ENCODE measurements at places on chromosomes 16 and 17.

DNA sequence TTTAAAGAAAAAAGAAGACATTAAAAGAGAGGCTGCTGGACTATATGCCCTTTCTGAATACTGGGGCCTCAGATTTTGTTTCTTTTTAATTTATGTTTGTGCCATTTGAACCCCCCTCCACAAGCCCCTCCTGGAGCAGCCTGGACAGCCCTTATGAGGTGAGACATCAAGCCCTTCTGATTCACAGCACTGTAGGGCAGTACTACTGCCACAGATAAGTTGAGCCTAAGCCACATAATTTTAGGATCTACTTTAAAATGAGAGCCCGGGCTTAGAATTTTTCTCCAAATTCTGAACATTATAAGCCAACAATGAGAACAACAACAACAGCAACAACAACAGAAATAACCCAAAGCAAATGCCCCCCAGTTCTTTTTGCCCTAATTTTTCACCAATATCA is 256.9 kb upstream of the SALL1 start:
- no peak for DNase-seq

DNA sequence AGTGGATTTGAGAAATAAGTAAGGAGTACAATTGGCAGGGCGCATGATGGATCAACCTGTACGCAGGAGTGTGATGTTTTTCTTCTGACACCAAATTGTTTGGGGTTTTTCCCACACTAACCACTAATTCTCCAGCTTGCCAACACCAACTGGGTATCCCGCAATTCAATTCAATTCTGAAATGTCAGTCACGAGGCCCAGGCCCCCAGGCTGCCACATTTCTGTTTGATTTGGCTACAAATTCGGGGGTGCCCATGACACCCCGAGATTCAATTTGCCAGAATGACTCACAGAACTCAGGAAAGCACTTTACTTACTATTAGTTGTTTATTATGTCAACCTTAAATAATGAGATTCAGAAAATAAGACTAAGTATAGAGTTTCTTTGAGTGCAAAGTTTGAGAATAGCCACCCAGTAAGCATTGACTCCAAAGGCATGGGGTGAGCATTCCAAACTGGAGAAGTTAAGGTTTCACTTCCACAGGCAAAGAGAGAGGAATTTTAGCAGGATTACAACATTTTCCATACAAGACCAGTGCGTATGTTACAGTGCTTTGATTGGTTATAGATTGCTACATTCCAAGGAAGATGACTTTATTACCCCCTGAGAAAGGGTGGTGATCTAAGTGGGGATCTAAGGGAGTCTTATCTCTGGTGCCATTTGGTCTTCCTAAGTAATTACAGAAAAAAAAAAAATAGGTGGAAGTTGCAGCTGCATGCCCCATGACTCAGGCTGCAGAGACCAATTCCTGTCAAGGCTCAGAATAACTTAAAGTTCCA is 11.5 kb downstream of the SLC46A1 start:
- no peak for DNase-seq

DNA sequence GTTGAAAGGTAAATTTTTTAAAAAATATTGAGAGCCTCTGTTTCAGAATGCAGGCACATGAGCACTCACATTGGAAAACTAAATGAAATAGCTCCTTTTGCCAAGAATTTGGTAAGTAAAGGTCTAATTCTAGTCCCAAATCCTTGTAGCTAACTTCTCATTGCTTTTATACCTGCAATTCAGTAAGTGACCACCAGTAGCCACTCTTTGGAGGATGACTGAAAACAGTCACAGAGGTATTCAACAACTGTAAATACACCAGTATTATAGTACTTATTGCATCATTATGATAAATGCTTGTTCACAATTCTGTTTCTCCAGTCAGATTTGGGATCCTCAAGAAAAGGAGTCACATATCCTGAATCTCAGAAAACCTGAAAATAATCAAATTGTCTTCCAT is 562.4 kb upstream of the CDH11 start:
- no peak for DNase-seq

GRCh38 chr16:55592306-55592705 is 25.8 kb downstream of the CAPNS2 start:
- no peak for DNase-seq

DNA sequence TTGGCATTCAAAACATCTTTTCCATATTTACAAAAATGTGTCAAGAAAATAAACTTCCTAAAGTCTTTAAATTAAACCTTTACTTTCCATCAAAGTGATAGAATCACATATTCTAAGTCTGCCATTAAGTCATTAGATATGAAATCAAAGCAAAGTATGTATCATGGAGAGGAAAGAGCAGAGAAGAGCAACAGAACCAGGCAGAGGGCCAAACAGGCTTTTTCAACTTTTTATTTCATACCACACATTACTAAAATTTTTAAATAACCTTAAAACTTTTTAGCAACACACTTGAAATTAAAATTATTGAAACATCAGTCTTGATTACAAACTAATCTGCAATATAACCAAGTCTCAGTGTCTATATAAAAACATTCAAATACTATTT is 13.8 kb downstream of the SIAH1 start:
- DNase-seq: no peak

DNA sequence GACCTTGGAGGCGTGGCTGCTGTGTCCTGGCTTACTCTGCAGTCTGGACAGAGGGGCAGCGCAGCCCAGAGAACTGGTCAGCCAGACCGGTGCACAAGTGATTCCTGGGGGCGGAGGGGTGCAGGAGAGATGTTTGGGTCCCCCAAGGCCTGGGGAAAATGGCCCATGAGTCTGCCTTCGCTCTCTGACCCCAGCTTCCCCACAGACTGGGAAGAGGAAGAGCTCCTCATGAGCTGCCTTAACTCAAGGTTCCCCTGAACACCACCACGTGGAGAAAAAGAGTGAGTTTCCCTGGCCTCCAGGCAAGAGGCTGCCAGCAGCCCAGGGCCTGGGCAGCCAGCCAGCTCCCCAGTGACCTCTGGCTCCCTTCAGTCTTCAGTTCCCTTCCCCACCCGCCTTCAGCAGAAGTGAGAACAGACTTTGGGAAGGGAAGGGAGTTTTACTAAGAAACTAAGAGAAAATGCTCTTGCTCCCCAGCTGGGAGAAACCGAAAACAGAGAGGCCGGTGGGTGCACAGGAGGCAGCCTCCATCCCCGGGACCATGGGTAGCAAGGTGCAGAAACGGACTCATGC is 2.0 kb upstream of the C17orf99 start:
- DNase-seq: peak; percentile 88

GRCh38 chr17:34822007-34822739 is 139.1 kb downstream of the CCT6B start:
- no peak for DNase-seq

Data from left cardiac atrium (tissue), 4 donors.